ENCODE measurements at places on chromosomes 3 and 15. TPM values are rescaled to one million over a fixed set of nuclear protein-coding genes. Genes with fewer than 3 reads are reported as not detected.

DNA sequence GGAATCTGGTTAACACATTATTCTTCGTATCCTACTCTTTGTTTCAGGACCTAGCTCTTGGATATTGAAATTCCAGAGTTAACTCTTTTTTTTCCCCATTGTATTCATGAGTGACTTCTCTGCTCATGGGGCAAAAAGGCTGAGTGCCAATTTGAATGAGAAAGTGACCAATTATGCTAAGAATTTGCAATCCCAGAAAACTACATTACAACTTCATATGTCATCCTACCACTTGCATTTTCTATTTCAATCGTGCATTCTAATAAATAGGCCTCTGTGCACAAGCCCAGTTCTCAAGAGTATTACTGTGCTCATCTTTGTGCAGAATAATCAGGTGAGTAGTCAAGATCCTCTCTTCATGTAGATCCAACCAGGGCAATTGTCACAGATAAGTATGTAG lies 537.8 kb downstream of the OTOL1 start:
- DNase-seq: no peak

DNA sequence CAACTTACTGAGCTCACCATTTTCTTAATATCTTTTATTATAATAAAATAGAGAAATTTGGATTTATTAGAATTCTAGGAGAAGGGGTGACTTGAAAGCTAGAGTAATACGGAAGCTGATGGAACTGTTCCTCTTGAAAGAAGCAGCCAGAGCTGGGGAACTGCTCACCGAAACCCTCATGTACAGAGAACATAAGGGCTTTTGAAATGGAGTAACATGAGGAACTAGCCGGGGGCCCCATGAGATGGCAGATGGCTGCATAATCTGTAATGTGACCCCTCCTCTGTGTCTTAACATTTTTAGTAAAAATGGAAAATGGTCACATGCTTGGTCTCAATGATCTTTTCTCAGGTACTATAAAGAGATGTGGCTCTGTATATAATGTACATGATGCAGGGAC lies 15.7 kb upstream of the DYNC1LI1 start:
- DNase-seq: no peak

- DNase-seq: no peak
Measured at GRCh38 chr15:29379647-29380046, 110.0 kb upstream of the NSMCE3 start.

DNA sequence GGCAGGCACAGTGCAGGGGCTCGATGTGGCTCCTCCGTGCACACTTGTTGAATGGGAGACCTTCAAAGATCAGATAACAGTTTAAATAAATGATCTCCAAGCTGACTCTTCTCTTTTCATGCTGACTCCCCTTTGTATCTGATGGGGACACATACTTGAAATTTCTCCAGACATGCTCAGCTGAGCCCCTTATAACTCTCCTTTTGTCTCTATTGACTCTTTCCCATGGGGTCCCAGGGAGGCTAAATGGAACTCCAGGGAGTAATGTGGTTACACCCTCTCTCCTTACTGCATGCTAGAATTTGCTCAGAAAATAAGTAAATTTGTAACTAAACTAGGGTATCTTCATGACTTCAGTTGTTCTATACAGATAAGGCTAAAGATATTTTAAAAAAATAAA lies 48.2 kb upstream of the TM4SF4 start:
- DNase-seq: no peak

- no peak for DNase-seq
Measured at GRCh38 chr3:18394384-18394995, 30.6 kb downstream of the SATB1 start.

NPAP1 gene
- polyA plus RNA-seq: not detected

- DNase-seq: no peak
Measured at GRCh38 chr3:197478746-197479668, 76.8 kb downstream of the BDH1 start.

DNA sequence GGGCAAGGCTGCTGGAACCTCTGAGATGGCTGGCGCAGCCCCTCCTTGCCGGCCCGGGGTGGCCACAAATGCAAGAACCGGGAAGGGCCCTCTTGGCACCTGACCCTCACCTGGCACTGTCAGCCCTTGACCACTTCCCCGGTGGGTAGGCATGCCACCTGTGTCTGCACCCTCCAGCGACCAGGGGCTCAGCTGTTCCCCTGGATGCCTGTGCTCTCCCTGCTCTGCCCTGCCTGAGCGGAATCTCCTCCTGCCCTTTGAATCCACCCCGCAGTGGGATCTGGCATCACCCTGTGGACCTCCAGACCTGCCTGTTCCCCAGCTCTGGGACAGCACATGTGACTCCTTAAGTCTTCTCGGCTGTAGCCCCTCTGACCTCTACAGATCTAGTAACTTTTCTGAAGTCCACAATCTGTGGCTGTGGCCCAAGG lies 26.1 kb upstream of the FGD5 start:
- no peak for DNase-seq

GRCh38 chr15:45943240-45943639 lies 308.4 kb downstream of the SQOR start:
- DNase-seq: no peak

SERINC4 gene
- polyA plus RNA-seq: 0.90 TPM

CPLX3 gene
- not detected for polyA plus RNA-seq

ZIC1 gene
- 12.6 TPM for polyA plus RNA-seq

CILP gene
- polyA plus RNA-seq: 20.6 TPM

ZNF619 gene
- 3.6 TPM for polyA plus RNA-seq

GRCh38 chr3:120052225-120052624 lies 42.0 kb downstream of the GSK3B start:
- no peak for DNase-seq

GRCh38 chr3:114900908-114901307 lies 246.2 kb downstream of the ZBTB20 start:
- no peak for DNase-seq

C3orf70 gene
- 3.5 TPM for polyA plus RNA-seq

DNA sequence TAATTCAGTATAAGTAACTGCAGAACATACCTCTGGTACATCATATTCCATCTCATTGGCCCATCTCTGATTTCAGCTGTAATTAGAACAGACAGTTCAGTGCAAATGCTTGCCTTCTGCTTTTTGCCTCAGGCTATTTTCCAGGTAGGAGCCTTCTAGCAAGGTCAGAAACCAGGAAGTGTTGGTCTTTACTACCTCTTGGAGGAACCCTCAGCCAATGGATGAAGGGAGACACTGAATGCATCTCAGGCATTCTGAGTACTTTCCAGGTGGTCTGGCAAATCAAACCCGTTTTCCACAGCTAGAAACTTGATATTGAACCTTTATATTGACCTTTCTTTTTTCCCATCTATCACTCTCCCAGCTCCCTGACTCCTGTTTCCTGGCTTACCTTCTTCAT lies 348.5 kb upstream of the SOX2 start:
- no peak for DNase-seq

- DNase-seq: no peak
Measured at GRCh38 chr3:42524751-42525150, 22.3 kb downstream of the VIPR1 start.

- no peak for DNase-seq
Measured at GRCh38 chr3:83926291-83926690, 1032.5 kb upstream of the CADM2 start.

GRCh38 chr3:111012388-111013248 lies 59.0 kb upstream of the NECTIN3 start:
- DNase-seq: no peak

DNA sequence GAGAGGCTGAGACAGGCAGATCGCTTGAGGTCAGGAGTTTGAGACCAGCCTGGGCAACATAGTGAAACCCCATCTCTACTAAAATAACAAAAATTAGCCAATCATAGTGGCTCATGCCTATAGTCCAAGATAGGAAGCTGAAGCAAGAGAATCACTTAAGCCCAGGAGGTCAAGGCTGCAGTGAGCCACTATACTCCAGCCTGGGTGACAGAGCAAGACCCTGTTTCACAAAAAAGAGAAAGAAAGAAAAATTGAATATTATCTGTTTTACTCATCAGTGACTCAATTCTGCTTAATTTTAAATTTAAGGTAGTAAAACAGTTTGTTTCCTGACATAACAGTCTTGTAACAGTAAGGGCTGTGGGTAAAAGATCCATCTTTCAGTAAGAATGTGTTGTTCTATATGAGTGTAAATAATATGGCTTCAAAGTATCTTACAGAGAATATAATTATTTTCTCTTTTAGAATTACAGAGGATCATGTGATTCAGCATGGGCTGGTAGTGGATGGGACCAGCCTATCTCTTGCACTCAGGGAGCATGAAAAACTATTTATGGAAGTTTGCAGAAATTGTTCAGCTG lies 85.8 kb downstream of the ATP11B start:
- no peak for DNase-seq

GRCh38 chr3:184523825-184524615 lies 37.6 kb upstream of the EPHB3 start:
- no peak for DNase-seq

- DNase-seq: no peak
Measured at GRCh38 chr15:44647036-44647435, 16.4 kb downstream of the SPG11 start.

GRCh38 chr3:131733086-131733841 lies 230.5 kb upstream of the MRPL3 start:
- no peak for DNase-seq

DNA sequence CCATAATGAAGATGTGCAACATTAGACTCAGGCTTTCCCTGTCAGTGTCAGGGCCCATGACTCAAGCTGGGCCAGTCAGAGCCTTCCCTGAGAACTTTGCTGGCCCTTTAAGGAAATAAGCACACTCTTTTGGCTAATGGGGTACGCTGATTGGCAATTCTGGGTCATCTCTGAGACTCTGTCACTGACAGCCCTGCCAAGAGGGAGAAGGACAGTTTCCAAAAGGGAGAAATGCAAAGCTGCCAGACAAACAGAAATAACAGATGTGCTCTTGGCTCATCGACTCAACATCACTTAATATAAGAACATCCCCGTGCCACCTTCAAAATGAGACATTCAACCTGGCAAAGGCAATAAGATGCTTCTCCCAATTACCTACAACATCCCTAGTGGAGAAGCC lies 491.9 kb upstream of the PROK2 start:
- no peak for DNase-seq

DNA sequence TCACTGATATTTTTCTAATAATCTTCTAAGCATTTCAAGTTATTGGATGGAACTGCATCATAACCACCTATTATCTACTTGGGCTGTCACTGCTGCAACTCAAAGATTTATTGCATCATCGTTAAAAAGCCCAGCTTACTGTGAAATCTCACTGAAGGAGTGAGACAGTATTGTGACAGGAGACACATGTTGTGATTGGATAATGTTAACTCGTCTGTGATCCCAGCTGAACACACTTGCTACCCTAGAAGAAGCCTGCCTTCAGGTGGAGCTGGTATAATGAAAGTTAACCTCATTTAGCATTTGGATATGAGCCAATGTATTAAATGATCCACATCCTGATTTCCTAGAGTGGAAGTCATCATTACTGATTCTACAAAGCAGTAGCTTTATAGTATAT lies 138.1 kb downstream of the MAP2K5 start:
- no peak for DNase-seq

DNA sequence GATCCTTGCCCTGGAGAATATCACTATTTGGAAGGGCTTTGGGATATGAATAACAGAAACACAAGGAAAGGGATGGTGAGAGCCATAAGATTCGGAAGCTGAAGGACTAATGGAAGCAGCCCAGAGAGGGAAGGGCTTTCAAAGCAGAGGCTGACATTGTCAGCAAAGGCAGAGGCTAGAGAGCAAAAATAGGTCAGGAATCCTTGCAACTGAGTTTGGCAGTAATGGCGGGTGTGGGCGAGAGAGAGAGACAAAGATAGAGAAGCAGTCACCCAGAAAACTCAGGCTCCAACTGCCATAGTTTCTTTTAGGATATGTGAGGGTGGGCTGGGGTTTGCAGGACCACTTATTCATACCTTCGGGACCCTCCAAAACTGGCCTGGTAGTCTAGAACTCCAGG lies 248.6 kb downstream of the OPA1 start:
- no peak for DNase-seq

DNA sequence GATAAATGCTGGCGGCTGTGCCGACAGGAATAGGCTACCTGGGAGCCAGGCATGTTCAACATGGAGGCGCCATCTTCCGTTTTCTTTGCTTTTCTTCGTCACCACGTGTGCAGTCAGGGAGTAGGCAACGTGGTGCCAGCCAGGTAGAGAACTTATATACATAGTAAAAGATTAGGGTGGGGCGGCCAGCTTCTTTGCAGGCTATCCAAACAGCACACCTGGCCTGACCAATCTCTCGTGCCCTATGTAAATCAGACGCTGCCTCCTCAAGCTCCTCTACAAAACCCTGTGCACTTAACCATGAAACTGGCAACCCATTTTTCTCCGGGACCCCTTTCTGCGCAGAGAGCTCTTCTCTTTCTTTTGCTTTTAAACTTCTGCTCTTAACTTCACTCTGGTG lies 28.6 kb upstream of the OR5K4 start:
- DNase-seq: no peak

GRCh38 chr15:39456582-39457330 lies 124.1 kb upstream of the THBS1 start:
- no peak for DNase-seq

GRCh38 chr15:71357321-71357732 lies 242.1 kb downstream of the THSD4 start:
- peak; percentile 70 for DNase-seq

DNA sequence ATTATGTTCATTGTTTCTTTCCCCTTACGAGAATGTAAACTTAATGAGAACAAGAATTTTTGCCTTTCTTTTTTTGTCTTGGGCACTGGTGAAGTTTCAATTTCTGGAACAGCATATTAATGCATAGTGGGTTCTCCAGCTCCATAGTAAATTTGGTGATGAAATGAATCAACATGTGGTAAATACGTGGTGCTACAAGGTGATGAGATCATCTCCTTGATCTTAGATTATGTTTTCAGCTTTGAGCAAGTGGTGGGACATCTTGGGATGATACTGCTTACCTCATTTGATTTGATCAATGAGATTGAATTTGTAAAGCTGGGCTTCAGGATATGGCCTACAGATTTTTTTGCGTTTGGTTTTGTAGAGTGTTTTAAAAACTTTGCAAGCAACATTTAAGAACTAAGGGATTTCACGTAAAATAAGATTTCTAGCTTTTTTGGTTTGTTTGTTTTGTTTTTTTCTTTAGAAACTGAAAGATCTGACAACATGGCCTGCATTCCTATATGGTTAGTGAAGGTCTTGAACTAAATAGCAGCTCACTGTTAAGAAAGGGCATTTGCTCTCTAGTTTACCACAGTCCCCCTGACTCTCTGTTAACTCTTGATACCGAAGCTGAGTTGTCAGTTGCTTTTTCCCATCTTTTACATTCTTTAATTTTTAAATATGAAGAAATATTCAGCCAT lies 45.6 kb downstream of the FNDC3B start:
- no peak for DNase-seq

GRCh38 chr3:183807209-183807728 lies 18.1 kb downstream of the MAP6D1 start:
- DNase-seq: no peak

GRCh38 chr3:151168269-151169094 lies 34.5 kb downstream of the GPR171 start:
- DNase-seq: peak; percentile 52

DNA sequence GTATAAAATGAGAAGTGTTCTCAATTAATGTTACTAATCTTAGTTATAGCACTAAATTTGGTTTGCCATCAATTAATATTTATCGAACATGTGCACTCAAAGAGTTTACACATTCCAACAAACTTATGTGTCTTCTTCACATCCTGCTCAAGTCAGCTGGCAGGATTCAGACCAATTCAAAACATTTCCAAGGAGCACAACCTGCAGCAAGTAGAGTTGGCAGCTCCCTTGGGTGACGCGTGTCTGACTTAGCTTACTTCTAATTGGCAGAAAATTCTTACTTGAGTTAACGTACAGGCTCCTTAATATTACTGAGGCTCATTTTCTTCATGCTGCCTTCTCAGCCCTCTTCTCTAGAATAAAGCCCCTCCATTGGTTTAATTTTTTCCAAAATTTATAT lies 110.4 kb upstream of the PFN2 start:
- no peak for DNase-seq
